ENCODE measurements at places on chromosomes 6 and 20.

DNA sequence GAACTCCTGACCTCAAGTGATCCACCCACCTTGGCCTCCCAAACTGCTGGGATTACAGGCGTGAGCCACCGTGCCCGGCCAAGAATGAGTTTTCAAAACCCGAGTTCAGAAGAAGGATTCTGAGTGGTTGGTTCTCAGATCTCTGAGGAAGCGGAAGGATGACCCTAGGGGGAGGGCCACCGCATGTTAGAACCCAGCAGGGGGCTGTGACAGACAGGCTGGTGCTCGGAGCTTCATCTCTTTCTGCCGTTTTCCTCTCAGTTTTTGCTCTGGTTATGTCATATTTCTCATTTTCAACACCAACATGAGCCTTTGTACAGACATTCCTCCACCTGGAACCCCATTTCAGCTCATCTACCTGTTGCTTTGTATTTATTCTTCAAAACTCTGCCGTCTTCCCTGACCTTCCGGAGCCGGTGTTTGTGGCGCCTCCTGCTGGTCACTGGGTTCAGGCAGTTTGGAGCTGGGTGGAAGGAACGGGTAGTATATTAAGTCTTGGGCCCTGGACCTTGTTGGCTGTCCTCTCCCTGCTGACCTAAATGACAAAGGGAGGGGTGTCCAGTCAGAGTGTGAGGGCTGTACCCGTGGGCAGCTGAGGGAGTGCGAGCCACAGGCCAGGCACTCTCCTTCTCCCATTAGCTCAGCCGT, at the start of gene DEFB123:
Gene DEFB123, plus strand, starts transcription at position 621 of the 648 bp plus-strand sequence. CDS start 67 bp downstream, outside the sequence.
- no peak for DNase-seq

DNA sequence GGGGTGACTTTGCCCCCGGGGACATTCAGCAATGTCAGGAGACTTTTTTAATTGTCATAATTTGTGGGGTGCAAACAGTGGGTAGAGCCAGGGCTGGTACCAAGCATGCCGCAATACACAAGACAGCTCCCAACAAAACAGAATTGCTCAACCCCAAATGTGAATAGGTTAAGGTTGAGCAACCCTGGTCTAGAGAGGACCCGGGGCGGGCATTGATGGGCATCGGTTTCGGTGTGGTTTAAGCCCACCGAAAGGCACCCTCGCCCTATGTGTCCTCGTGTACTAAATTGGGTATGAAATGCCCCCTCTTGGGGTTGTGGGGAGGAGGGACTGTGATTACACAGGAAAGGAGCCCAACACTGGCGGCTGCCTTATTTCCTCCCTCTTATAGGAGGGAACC, 36.0 kb downstream of the KIAA1755 start:
- no peak for DNase-seq

GRCh38 chr6:116511424-116512110, at the start of gene CALHM5:
Gene CALHM5, plus strand, starts transcription at chr6:116511639. Its CDS starts 58 bp downstream, at chr6:116511697.
- DNase-seq = peak; percentile 24

DNA sequence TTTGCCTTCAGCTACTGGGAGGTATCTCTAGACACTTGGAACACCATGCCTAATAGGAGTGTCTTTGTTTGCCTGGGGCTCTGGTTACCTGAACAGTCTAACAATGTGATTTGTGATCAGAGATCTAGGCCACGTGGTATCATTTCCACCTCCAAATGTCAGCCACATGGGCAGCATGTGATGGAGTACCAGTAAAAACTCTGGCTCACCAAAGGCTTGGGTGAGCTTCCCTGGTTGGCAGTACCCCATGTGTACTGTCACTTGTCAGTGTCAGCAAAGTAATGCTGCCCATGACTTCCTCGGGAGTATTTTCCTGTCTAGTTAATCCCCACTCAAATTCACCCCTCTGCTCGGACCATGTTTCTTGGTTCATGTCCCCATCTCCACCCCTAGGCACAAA, 195.2 kb upstream of the LRFN2 start:
- no peak for DNase-seq

- no peak for DNase-seq
These were observed 102.4 kb downstream of the IMPG1 start for GRCh38 chr6:75970093-75970492.

DNA sequence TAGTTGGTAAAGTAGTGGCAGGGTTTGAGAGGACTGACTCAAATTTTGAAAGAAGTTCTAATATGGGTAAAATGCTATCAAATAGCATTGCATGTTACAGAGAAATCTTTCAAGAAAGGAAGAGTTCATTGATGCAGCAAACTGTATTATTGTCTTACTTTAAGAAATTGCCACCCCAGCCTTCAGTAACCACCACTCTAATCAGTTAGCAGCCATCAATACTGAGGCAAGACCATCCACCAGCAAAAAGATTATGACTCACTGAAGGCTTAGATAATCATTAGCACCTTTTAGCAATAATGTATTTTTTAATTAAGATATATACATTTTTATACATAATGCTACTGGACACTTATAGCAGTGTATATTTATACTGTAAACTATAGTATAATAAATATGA, 138.9 kb downstream of the CDK19 start:
- no peak for DNase-seq

DNA sequence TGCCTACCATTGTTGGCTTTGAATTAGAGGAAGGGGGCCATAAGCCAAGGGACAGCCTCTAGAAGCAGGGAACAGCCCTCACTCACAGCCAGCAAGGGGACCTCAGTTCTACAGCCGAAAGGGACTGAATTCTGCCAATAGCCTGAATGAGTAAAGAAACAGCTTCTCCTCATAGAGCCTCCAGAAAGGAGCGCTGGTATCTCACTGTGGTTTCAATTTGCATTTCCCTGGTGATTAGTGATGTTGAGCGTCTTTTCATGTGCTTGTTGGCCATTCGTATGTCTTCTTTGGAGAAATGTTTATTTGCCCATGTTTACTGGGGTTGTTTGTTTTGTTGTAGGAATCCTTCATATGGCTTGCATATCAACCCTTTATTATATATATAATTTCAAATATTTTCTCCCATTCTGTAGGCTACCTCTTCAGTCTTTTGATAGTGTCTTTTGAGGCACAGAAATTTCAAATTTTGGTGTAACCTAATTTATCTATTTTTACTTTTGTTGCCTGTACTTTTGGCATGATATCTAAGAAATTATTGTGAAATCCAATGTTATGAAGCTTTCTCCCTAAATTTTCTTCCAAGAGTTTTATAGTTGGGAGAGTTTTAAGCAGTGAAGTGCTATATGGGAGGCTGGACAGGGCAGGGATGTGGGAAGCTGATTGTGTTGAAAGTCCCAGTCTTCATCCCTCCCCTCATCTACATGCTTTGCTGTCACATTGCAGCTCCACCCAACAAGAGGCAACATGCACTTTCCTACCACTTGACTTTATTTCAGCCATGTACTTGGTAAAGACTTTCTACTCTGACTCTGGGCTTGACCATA, 82.3 kb upstream of the SHLD1 start:
- DNase-seq = no peak

DNA sequence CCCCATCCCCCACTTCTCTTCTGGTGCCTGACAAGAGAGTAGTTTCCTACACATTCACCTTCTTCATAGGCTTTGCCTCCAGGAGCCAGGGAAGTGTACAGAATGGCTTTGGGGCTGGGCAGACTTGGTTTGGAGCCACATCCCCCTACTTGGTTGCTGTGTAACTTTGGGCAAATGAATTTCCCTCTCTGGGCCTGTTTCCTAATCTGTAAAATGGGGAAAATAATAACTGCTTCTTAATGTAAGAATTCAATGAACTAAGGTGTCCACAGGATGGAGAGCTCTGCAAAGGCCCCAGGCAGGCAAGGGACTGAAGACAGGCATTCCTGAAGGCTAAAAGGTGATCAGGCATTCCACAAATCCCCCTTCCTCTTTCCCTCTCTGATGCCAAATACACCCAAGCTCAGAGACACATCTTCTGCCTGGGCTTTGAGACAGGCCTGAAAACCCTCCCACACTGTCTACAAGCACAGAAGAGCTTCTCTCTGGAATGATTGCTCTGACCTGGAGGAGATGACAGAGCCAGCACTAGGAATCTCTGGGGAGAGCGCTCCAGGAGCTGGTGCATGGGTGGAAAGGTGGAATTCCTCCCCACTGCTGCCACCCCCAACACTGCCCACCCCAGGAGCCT, 6.9 kb upstream of the C20orf203 start:
- DNase-seq = no peak

- DNase-seq = no peak
These were observed 3.3 kb downstream of the MTHFD1L start for GRCh38 chr6:150868759-150869158.

DNA sequence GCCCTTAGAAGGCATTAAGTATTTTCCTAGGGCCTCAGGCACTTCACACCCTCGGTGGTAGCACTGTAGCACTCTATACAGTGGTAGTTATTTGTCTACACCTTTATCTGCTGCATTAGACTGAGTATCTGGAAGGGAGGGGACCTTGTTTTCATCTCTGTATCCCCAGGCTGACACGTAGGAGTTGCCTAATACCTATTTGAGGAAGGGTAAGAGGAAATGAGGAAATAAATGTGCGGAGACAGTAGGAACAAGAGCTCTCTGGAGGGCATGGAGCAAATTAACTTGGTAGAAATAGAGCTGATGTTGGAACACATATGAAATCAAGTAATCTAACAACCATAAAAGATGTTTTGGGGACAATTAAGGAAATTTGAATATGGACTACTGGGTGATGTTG, 3.9 kb downstream of the CNPY3 start:
- DNase-seq = peak; percentile 11

GRCh38 chr6:46271728-46272127, 100.9 kb upstream of the ENPP5 start:
- no peak for DNase-seq

DNA sequence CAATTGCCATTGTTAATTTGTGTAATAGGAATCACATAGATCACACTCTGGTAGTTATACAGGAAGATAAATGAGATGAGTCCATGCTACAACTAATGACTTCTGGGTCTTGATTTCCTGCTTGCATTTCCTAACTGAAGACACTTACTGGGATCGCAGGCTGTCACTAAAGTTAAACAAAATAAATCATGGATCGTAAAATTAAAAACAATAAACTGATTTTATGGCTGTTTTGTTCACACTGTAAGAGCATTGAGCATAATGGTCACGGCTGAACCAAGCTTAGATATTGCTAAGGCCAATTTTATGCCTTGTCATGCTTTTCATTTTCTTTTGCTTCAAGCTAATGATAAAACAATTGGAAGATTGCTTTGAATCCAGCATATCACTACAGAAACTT, 332.5 kb upstream of the CITED2 start:
- DNase-seq = no peak

DNA sequence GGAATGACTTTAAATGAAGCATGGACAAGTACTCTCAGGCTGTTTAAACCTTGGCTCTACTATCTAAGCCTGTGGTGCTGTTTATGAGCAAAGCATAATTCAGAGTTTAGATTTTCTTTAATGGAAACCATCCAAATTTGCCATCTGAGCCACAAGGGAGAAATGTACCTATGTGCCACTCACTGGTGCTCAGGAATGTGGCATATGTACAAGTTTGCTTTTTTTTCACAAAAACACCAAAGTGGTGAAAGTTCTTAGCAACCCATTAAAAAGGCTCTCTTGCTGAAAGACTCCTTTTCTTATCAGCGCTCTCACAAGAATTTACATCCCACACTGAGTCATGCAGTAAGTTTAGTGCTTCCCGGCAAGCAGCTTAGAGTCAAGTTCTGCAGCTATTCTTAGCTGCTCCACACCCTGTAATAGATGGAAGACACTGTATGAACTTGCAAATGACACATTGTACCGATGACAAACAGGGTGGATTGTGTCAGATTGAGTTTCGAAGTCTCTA, 57.3 kb upstream of the MLIP start:
- no peak for DNase-seq

- DNase-seq = no peak
These were observed 38.5 kb downstream of the HTR1B start for GRCh38 chr6:77424761-77425160.

DNA sequence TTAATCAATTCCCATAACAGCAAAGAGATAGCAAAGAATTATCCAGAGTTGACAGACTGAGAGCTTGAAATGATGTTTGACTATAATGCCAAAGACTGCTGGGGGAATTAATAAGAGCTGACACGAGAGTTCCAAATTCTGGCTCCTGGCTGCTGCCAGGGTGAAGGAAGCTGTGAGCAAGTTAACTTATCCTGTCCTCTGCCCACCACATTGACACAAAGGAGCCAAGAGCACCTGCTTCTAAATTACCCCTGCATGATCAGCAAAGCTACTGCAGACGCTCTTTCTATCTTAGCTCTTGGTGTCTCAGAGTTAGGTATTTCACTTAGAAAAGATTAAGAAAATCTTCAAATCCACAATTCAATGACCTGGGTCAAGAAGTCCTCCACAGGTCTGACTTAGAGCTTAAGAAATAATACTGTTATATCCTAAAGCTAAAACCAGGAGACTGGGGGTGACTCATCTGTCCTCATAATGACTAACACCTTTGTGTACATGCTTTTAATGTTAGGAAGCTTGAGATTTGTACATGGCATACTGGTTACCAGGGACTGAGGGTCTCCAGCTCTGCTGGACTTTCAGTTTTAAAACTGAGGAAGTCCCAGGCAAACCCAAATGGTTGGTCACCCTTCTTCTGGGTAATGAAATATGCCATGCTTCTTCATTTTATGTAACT, 13.2 kb upstream of the FRK start:
- no peak for DNase-seq

- DNase-seq = no peak
These were observed 774.3 kb downstream of the QKI start for GRCh38 chr6:164188861-164189260.

- DNase-seq = no peak
These were observed 26.3 kb upstream of the FOXQ1 start for GRCh38 chr6:1285556-1285955.

- DNase-seq = peak; percentile 84
These were observed at the start of gene CDK5RAP1 for GRCh38 chr20:33401184-33401920. Gene CDK5RAP1, minus strand, starts transcription at chr20:33401519. Its CDS starts 4,455 bp downstream, at chr20:33397064.

DNA sequence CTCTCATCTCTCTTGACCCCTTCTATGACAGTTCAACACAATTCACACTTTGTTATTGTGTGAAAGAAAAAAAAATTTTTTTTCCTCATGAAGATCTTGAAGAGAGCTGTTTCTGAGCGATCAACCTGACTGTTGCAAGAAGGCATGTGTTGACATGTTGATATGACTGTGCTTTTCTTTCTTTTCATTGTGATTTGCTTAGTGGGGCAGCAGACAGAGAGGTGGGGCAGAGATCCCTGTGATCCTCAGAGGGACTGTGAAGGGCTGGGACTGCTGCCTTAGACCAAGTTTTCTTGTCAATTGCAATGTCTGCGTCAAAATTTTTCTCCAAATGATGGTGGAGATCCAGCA, 70.8 kb upstream of the IYD start:
- DNase-seq = no peak

DNA sequence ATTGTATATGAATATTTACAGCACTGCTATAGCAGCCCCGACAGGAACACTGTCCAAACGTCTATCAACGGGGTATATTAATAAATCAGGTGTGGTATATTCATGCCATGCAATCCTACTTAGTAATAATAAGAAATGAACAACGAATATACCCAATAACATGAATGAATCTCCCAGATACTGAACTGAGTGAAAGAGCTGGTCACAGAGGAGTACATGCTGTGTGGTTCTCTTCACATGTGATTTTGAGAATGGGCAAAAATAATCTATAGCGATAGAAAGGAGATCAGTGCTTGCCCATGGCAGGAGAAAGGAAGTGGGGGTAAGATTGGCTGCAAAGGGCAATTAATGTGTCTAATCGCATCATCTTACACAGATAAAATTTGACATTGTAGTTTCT, 3.7 kb upstream of the TAAR6 start:
- no peak for DNase-seq

- DNase-seq = no peak
These were observed 527 bp downstream of the TOMM34 start for GRCh38 chr20:44959638-44960102.

GRCh38 chr20:2026514-2026913, 32.7 kb upstream of the PDYN start:
- DNase-seq = no peak

- peak; percentile 76 for DNase-seq
These were observed 5.9 kb upstream of the ZNF184 start for GRCh38 chr6:27478706-27479318.
